ENCODE measurements at places on chromosomes 2 and 18.

- no peak for DNase-seq
Observed at GRCh38 chr2:201854841-201855240, 48.5 kb downstream of the CDK15 start.

DNA sequence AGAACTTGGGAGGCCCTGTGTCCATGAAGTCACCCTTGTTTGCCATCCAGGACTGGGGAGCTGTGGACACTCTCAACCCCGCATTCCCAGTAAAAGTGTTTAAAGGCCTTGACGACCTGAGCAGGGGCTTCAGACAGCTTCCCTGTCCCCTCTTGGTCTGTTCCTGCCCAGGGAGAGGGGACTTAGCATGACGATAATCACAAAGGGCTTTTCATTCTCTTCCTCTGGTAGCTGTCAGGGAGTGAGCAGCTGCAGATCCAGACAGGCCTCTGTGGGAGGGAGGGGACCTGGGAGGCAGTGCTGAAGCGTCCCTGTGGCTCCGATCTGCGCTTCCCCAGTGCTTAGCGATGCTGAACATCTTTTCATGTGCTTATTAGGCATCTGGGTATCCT is 77.8 kb upstream of the HS6ST1 start:
- no peak for DNase-seq

DNA sequence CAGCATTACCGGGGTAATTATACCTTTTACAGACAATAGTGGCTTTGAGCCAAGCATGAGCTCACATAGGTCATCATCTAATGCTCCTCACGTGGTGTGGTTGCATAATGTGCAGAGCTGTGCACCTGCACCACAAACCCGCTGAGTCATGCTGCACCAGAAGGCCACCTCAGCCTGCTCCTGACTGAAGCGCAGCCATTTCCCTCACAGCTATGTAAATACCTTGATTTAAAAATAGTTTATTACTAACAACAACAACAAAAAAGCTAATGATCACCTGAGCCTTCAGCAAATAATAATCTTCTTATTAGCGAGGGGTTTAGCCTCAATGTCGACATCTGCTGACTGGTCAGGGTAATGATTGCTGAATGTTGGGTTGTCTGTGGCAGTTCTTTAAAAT is 238.8 kb downstream of the MBD5 start:
- DNase-seq, result no peak

DNA sequence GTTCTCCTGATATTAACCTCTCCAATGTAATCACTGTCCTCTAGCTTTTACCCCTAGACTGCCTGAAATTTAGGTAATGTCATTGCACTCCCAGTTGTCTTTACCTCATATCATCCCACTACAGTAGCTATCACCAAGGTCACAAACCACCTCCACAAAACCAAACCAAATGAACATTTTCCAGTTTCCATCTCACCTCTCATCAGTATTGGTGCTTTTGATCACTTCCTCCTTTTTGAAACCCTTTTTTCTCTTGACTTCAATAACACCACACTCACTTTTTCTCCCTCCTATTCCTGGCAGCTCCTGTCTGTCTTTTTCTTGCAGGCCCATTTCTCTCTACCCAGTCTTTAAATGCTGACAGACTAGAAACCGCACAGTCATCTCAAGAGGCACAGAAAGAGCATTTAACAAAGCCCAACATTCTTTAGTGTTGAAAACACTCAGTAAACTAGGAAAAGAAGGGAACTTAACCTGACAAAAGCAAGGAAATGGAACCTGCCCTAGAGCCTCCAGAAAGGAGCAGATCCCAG is 95.9 kb upstream of the SIX2 start:
- DNase-seq, result no peak

DNA sequence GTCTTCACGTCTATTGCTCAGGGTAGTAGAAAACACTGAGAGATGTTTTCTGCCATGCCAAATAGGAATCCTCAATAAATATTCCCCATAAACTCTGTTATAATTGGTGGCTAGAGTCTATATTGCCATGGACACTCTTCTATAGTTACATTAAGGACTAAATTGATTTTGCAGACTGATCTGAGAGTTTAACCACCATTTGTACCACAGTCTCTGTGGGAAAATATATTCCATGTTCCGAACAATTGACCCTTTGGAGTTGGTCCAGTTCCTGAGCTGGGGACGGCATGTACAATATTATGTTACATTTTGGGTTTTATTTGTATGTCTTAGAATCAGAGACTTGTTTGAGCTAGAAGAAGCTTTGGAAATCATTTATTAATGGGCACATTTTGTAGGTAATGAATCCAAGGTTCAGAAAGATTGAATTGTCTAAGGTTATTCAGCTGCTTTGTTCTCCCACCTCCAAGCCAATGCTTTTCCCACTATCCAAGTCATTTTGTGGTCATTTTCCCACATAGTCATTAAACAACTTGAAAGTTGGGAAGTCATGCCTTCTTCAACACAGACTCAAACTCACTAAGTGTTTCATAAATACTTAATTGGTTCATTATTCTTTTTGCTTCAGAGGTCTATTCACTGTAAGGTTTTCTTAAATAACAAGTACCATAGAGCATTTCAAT is 5.1 kb upstream of the PPP1CB start:
- DNase-seq, result no peak

- no peak for DNase-seq
Observed at GRCh38 chr2:46811379-46812310, 104.0 kb downstream of the MCFD2 start.

- DNase-seq, result no peak
Observed at GRCh38 chr2:241675885-241676284, 10.7 kb downstream of the DTYMK start.

DNA sequence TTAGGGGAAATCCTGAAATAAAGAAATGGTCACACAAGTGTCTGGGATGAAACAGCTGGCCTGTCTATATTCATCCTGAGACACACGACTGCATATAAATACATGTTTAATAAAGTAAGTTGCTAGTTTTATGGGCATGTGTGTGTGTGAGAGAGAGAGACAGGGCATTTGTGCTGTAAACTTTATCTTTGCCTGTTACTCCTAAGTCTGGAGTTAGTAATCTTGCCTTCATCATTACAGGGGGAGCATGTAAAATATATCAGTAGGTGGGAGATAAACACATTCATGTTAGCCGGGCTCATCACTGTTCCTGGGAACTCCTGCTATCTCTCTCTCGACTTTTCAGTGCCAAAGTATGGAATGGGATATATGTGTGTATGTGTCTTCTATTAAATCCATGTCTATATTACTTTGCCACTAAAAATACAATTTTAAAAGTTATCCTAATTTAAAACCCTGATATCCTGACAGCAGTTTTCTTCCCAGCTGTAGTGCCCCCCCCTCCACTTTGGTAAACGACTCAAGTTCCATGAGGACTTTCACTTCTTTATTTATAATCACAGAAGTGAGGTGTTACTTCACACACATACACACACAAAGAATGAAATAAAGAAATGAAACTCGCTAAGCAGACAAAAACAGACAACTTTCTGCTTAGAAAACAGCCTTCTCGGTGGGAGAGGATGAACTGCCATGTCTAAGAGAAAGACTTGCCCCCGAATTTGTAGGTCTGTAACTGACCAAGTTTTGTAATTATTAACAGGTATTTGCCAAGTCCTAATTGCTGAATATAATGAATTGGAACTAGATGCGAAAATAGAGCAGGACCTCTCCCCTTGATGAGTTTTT is 947 bp downstream of the ZEB2 start:
- DNase-seq, result no peak

- no peak for DNase-seq
Observed at GRCh38 chr2:186542002-186542401, 47.9 kb upstream of the ITGAV start.

DNA sequence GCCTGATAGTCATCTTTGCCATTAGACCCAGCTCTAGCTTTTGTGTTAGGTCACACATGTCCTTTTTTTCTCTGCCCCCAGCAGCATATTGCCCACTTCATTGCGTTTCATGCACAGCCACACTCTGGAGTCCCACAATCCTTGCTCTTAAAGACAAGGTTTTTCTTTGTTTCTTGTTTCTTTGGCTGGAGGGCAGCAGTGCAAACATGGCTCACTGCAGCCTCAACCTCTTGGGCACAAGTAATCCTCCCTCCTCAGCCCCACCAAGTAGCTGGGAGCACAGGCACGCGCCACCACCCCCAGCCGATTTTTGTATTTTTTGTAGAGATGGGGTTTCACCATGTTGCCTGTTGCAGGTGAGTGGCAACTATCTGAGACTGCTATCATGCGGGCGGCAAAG is 16.9 kb upstream of the PAPOLG start:
- DNase-seq, result no peak

GRCh38 chr2:178635897-178636296 is 155.6 kb downstream of the PLEKHA3 start:
- no peak for DNase-seq

DNA sequence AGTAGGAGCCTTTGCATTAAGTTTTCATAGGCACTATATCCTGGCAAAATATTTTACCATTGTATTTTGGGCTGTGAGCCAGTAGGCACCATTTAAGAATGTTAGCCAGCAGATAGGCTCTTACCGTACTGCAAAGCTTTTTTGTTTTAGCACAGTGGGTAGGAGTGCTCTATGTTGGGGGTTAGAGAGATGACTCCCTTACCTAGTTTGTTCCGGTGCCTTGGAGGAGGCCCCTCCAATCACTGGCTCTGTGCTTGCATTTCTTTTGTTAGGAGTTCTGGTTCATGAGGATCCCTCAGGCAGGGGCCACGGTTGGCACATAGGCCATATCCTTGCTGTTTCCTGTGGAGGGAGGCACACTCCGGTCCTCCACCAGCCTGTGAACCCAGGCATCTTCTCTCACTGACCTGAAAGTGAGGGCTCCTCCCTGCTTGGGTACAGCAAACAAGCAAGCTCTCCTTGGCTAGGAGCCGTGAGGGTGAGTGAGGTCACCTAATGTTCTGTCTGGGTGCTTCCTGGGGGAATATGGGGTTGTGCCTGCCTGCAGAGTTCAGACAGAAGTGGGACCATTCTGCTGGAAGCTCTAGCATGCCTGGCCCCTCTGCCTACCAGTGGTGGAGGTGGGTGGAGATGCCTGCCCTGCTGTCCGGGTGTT is 29.8 kb downstream of the LTBP1 start:
- DNase-seq, result no peak

- no peak for DNase-seq
Observed at GRCh38 chr2:126329173-126329572, 326.8 kb upstream of the GYPC start.

DNA sequence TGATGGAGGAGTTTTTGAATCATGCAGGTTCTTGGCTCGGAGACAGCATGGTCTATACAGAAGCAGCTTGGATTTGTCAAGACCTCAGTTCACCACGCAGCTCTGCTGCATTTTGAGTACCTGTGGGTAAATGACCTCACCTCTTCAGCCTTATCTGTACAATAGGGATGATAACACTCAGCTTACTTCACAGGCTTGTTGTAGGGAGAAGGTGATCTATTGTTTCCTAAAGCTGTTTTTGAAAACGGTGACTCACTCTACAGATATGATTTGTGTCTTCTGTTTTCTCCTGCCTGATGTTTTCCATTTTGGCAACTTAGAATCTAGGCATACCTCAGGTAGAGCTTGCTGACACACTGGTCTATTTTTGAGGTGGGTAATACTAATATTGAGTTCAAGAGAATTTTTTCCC is 80.3 kb downstream of the FMNL2 start:
- no peak for DNase-seq

GRCh38 chr2:85395912-85396475 is 14.2 kb downstream of the CAPG start:
- no peak for DNase-seq

DNA sequence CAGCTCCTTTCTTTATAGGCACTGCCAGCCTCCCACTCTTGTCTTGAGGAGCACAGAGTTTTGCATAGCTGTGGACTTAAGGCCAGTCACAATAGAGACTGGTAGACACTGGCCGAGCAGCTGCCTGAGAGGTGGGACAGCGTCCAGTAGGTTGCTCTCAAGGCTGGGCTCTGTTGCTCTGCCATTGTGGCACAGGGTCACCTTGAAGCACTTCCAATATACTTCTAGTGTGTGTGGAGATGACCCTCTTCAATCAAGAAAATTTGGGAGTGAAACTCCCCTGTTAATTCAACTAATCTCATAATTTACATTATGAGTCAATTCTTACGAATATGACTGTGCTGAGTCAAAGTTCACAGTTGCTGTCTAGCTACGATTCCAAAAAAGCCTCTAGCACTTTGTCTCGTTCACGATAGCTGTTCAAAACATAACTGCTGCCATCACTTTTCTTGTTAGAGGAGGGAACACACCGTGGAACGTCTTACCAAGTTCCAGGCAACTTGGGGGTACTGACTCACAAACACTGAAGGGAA is 636.2 kb downstream of the EPHA4 start:
- DNase-seq, result no peak

- peak; percentile 15 for DNase-seq
Observed at GRCh38 chr2:240136671-240137292, 677 bp upstream of the COPS9 start.

DNA sequence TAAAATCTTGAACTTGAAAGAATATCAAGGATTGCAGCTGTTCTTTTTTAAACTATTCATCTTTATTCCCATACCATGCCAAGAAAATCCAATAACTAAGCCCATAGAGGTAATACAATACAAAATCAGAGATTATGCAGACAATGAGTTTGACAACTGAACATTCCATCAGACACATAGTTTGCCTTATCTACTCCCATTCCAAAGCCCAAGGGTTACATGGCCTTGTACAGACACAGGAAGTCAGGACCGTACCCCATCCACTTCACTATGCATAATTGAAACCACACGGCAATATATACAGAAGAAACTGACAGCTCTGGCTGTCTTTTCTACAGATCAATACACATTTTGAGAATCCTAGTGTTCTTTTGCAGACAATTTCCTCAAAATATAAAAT is 181.3 kb downstream of the TMX3 start:
- no peak for DNase-seq

All from effector memory CD8-positive, alpha-beta T cell (primary cell).